ENCODE measurements at places on chromosomes 5 and 9. TPM values are rescaled to one million over a fixed set of nuclear protein-coding genes. Genes with fewer than 3 reads are reported as not detected.

Gene PRRX2
- total RNA-seq, result 5.6 TPM

Gene ARHGEF37
- total RNA-seq, result 8.9 TPM

DNA sequence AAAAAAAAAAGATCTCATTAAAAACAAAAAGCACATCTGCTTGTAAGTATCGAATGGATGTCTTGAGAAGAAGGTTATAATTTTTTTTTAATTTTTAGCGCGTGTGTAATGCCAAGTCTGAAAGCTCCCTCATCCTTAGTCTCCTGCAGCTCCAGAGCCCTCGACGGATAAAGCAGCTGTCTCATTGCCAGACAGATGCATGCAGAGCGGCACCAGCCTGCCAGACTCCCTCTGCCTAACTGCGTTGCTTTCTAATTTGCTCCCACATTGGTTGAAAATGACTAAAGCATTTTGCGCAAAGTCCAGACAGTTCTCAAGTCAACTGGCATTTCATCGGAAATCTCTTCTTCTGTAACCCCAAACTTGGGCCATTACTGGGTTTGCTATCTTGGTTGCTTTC is 29.4 kb downstream of the OLFM1 start:
- no peaks in the 10 kb centered on the region for H3K4me1 ChIP-seq
- H3K36me3 ChIP-seq, result no peaks in the 10 kb centered on the region
- no peak overlapping the region for H3K4me3 ChIP-seq
- H3K27ac ChIP-seq, result no peak overlapping the region

Gene NME5
- total RNA-seq, result 1.7 TPM

- H3K4me3 ChIP-seq, result no peak overlapping the region
- H3K27me3 ChIP-seq, result peaks cover 4% of the 10 kb centered on the region
- no peak overlapping the region for H3K27ac ChIP-seq
- DNase-seq, result no peak
- H3K4me1 ChIP-seq, result peaks cover 22% of the 10 kb centered on the region
Measured at GRCh38 chr9:117682955-117683710, 21.1 kb upstream of the TLR4 start.

DNA sequence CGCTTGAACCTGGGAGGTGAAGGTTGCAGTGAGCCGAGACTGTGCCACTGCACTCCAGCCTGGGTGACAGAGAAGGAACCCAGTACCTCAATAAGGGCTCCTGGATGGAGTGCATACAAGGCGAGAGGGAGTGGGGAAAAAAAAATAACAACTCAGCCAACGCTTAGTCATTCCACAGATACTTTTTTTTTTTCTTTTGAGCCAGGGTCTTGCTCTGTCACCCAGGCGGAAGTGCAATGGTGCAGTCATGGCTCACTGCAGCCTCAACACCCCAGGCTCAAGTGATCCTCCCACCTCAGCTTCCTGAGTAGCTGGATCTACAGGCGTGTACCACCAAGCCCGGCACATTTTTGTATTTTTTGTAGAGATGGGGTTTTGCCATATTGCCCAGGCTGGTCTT is 59.5 kb upstream of the GGTA1 start:
- H3K4me1 ChIP-seq, result peaks cover 31% of the 10 kb centered on the region
- DNase-seq, result no peak
- no peak overlapping the region for H3K4me3 ChIP-seq
- H3K27ac ChIP-seq, result no peak overlapping the region
- no peaks in the 10 kb centered on the region for H3K27me3 ChIP-seq

GRCh38 chr5:179799644-179799973 is 5.8 kb downstream of the LTC4S start:
- H3K27me3 ChIP-seq, result no peaks in the 10 kb centered on the region
- no peak for DNase-seq
- no peak overlapping the region for H3K27ac ChIP-seq
- no peak overlapping the region for H3K4me3 ChIP-seq

- H3K27ac ChIP-seq, result no peak overlapping the region
- H3K4me3 ChIP-seq, result no peak overlapping the region
- H3K36me3 ChIP-seq, result no peaks in the 10 kb centered on the region
- peaks cover 77% of the 10 kb centered on the region for H3K27me3 ChIP-seq
- DNase-seq, result no peak
Measured at GRCh38 chr5:30131-30530, 61.8 kb upstream of the PLEKHG4B start.

DNA sequence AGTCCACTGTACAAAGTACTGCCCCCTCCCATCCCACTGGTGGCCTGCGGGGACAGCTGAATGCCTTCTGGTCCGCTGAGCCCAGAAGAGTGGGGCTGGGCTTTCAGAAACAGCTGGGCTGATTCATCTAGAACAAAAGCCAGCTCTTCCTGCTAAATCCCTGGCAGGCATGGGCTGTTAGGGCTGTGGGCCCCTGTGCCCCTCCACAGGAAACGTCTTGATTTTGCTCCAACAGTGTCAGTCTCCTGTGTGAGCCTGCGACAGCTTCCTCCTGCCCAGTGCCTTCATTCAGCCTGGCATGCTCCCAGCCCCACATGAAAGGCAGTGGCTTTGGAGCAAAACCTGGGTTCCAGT is 6.9 kb upstream of the GSN start:
- H3K4me3 ChIP-seq, result no peak overlapping the region
- no peaks in the 10 kb centered on the region for H3K27me3 ChIP-seq
- peaks cover 37% of the 10 kb centered on the region for H3K4me1 ChIP-seq
- H3K27ac ChIP-seq, result peak overlapping the region; percentile 33

- H3K27me3 ChIP-seq, result no peaks in the 10 kb centered on the region
- no peak overlapping the region for H3K27ac ChIP-seq
- H3K36me3 ChIP-seq, result no peaks in the 10 kb centered on the region
- no peaks in the 10 kb centered on the region for H3K4me1 ChIP-seq
- H3K4me3 ChIP-seq, result no peak overlapping the region
- no peak for DNase-seq
Measured at GRCh38 chr9:117521293-117521692, 106.4 kb upstream of the ASTN2 start.

GRCh38 chr9:117887941-117888340 is 183.7 kb downstream of the TLR4 start:
- no peak overlapping the region for H3K27ac ChIP-seq
- no peaks in the 10 kb centered on the region for H3K36me3 ChIP-seq
- peaks cover 3% of the 10 kb centered on the region for H3K27me3 ChIP-seq
- no peaks in the 10 kb centered on the region for H3K4me1 ChIP-seq

- H3K27ac ChIP-seq, result no peak overlapping the region
- no peaks in the 10 kb centered on the region for H3K36me3 ChIP-seq
- DNase-seq, result no peak
- no peak overlapping the region for H3K4me3 ChIP-seq
Measured at GRCh38 chr5:76926329-76927105, 26.3 kb upstream of the CRHBP start.

DNA sequence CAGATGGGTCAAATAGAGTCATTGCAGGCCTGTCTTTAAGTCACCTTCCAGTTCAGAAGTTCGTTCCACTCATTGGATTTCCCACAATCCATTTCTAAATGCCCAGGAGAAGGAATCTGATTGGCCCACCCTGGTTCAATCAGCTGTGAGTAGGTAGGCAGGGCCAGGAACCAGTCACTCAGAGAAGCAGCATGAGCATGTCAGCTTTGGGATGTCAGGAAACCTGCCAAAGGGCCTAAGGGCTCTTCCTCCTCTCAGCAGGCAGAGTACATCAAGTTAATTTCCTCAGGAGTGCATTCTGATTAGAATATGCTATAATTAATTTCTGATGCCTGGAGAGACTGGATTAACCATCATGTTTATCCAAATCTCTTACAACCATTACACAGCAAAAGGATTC is 412.9 kb upstream of the CCNH start:
- H3K27me3 ChIP-seq, result no peaks in the 10 kb centered on the region
- H3K4me3 ChIP-seq, result no peak overlapping the region
- no peak for DNase-seq
- no peaks in the 10 kb centered on the region for H3K36me3 ChIP-seq
- H3K4me1 ChIP-seq, result no peaks in the 10 kb centered on the region

Gene SAPCD2
- total RNA-seq, result 3.4 TPM

Gene ALAD
- total RNA-seq, result 27.4 TPM

Gene SARDH
- total RNA-seq, result 0.21 TPM

DNA sequence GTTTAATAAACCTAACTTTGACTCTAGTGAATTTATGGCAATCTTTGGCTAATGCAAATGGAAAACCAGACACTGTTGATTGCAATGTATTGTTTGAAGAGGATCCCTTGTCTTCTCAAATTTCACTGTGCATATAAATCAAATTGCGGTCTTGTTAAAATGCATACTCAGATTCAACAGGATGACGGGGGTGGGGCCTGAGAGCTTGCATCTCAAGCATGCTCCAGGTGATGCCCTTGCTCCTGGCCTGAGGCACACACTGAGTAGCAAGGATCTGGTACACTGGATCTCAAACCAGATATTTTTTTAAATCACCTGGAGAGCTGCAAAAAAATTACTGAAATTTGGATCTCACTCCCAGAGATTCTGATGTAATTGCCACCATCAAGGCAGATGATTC is 463.7 kb downstream of the DNAH5 start:
- H3K27ac ChIP-seq, result no peak overlapping the region
- no peaks in the 10 kb centered on the region for H3K36me3 ChIP-seq
- DNase-seq, result no peak

DNA sequence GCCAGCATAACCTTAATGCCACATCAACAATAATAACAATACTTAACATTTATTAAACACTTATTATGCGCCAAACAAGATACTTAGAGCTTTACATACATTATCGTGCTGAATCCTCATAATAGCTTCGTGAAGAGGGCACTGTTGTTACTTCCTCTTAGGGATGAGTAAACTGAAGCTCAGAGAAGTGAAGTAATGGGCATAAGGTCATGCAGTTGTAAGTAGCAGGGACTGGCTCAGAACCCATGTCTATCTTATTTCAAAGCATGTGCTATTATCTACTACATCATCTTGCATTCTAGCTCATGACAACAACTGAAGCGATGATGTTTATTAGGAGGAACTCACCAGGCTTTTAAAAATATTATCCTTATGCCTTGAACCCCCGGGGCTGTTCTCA is 34.9 kb upstream of the PPP3R2 start:
- H3K27ac ChIP-seq, result no peak overlapping the region
- H3K4me1 ChIP-seq, result no peaks in the 10 kb centered on the region
- peaks cover 6% of the 10 kb centered on the region for H3K27me3 ChIP-seq
- DNase-seq, result no peak

DNA sequence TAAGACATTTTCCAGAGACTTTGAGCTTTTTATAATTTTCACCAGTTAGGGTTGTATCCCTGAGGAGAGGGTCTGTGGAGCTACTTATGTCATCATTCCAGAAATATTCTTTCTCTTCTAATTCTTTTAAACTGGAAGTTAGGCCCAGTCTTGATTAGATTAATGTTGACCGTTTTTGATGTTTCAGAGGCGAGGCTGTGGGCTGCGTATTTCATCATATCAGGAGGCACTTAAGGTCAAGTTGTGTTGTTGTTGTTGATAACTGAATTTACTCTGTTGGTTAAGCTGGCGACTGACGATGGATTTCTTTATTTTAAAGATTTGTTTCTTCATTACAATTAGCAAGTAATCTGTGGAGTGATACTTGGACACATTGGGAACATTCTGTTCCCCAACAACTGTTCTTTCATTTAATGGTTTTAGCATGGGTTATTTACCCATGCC is 20.1 kb downstream of the IPO11 start:
- no peaks in the 10 kb centered on the region for H3K27me3 ChIP-seq
- no peaks in the 10 kb centered on the region for H3K4me1 ChIP-seq
- no peak overlapping the region for H3K4me3 ChIP-seq
- DNase-seq, result no peak

- no peak overlapping the region for H3K27ac ChIP-seq
- no peak for DNase-seq
- H3K4me3 ChIP-seq, result no peak overlapping the region
- H3K27me3 ChIP-seq, result no peaks in the 10 kb centered on the region
- H3K36me3 ChIP-seq, result no peaks in the 10 kb centered on the region
Measured at GRCh38 chr5:102453716-102454115, 45.1 kb downstream of the SLCO6A1 start.

GRCh38 chr5:96709152-96709821 is 47.1 kb downstream of the CAST start:
- H3K4me3 ChIP-seq, result no peak overlapping the region
- H3K36me3 ChIP-seq, result no peaks in the 10 kb centered on the region
- peak overlapping the region; percentile 20 for H3K27ac ChIP-seq
